ENCODE measurements at places on chromosomes 4 and X.

GRCh38 chr4:58587856-58588255 is 1477.7 kb upstream of the IGFBP7 start:
- no peak for DNase-seq

DNA sequence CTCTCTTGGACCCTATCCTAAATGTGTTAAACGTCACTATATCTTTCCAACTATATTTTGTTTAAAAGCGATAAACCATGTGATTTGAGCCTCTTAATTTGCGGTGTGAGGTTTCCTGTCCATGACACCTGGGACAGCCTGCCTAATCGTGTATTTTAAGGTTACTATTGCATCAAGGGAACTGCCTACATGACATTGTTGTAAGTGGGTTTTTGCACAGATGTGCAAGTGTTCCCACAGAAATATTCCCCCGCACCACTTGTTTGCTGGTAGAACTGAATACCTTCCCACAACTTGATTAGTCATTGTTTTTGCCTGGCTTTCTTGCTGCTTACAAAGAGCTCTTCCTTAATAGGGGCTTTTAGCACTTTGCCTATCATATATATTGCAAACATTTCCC is 5.1 kb upstream of the FAM184B start:
- DNase-seq, result no peak

DNA sequence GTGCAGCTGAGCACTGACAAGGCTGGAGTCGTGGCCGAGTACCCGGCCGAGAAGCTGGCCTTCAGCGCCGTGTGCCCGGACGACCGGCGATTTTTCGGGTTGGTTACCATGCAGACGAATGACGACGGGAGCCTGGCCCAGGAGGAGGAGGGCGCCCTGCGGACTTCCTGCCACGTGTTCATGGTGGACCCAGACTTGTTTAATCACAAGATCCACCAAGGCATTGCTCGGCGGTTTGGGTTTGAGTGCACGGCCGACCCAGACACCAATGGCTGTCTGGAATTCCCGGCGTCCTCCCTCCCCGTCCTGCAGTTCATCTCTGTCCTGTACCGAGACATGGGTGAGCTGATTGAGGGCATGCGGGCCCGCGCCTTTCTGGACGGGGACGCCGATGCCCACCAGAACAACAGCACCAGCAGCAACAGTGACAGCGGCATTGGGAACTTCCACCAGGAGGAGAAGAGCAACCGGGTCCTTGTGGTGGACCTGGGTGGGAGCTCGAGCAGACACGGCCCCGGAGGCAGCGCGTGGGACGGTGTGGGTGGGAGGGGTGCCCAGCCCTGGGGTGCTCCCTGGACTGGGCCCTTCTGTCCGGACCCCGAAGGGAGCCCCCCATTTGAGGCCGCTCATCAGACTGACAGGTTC is 24.3 kb downstream of the RGS12 start:
- DNase-seq, result no peak

DNA sequence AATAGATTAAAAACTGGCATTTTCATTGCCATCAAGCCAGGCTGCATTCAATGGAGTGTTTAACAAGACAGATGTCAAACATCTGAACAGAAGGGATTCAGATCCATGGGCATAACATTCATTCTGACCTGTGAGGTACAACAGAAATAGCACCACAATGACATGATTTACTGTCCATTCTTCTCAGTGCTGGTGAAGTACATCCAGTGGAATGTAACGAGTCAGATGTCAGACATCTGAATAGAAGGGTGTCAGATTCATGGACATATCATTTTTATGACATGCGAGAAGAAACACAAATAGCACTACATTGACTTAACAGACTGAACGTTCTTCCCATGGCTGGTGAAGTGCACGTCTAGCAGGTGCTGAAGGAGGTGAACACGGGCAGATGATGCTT is 186.4 kb downstream of the PPP4R3C start:
- DNase-seq, result no peak

DNA sequence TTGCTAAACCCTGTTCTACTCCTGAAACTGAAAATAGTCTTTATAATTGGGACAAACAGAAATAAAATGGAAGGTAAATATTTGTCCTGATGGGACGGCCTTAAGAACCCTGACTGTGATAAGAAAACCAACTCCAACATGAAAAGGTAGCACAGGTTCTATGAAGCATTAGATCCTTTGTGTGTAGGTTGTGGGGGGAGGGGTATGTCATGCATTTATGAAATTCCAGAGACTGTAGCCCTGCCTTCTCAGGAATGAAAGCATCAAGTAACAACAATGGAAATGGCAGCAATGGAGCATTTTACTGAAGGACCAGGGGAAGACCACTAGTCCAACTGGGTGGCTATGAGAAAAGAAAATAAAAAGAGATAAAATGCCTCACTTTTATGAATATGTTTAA is 23.9 kb downstream of the CXXC4 start:
- no peak for DNase-seq

- DNase-seq, result no peak
Measured at GRCh38 chr4:17765514-17766286, 15.7 kb downstream of the FAM184B start.

DNA sequence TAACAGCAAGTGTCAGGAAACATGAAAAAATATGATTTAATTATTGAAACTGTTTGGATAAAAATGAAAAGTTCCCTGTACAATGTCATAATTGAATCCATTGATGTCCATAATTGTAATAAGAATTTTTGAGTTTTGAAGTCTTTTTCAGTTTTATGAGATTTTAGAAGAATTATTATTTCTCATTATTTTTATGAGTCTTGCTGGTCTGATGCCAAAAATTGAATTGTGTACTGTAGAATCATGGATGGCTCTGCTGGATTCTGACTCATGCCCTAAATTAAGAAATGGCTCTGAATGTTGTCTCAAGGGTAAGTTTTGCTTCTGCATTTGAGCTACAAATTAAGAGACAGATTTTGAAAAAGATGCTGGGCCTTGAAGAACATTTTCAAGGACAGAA is 132.8 kb upstream of the MAP9 start:
- DNase-seq, result peak; percentile 31

DNA sequence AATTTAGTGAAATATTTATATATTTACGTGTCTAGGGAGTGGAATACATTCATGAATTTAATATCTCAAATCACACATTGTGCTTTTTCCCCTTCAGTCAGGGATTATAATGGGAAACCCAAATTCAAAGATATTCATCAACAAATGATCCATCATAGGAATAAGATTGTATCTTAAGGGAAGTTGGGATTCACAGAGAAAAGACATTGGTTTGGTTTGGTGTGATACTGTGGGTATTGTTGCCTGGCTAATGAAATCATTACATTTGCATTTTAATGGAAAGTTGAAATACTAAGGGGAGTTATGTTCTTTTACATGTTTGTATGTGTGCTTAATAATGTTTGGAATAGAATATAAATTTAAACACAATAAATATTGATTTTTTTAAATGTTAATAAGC is 1.7 kb downstream of the TET2 start:
- DNase-seq, result no peak
